Frontal cortex (tissue), 4 donors: ENCODE measurements at places on chromosomes 6 and 20.

DNA sequence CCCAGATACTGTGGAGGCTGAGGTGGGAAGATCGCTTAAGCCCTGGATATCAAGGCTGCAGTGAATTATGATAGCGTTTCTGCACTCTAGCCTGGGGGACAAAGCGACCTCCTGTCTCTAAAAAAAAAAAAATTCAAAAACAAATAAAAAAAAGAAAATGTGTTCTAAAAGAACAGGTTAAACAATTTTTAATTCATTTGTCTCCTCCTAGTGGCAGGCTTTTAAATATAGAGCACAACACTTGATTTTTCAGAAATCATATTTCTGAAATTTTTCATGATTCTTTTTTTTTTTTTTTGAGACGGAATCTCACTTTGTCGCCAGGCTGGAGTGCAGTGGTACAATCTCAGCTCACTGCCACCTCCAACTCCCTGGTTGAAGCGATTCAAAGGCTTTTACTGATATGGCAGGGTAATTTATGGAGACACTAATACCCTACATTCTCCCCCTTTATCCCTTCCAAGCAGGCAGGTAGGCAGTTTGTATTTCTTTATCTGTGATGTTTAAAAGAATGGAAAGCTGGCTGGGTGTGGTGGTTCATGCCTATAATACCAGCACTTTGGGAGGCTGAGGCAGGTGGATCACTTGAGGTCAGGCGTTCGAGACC lies 8.7 kb upstream of the GTF3C6 start:
- DNase-seq, result no peak

DNA sequence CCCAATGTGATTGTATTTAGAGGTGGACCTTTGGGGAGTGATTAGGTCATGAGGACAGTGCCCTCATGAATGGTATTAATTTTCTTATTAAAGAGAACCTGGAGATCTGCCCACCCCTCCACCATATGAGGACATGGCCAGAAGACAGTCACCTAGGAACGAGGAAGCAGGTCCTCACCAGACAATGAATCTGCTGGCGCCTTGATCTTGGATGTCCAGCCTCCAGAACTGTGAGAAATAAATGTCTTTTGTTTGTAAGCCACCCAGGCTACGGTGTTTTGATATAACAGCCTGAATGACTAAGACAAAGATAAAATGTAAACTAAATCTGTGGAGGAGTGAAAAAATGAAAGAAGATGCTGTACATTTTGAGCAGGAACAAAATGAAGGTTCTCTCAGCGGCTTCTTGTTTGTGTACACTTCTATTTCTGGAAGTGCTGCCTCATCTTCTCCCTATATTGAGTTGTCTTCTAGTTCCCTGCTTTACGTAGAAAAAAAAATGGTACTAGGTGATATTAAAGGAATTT lies 1.5 kb upstream of the IPCEF1 start:
- DNase-seq, result no peak

GRCh38 chr6:132964868-132965382 lies 150.6 kb downstream of the RPS12 start:
- DNase-seq, result no peak

- DNase-seq, result peak; percentile 40
These were observed 18.0 kb downstream of the TUBB2A start for GRCh38 chr6:3139090-3139903.

- no peak for DNase-seq
These were observed 33.3 kb downstream of the JPH2 start for GRCh38 chr20:44153636-44154043.

DNA sequence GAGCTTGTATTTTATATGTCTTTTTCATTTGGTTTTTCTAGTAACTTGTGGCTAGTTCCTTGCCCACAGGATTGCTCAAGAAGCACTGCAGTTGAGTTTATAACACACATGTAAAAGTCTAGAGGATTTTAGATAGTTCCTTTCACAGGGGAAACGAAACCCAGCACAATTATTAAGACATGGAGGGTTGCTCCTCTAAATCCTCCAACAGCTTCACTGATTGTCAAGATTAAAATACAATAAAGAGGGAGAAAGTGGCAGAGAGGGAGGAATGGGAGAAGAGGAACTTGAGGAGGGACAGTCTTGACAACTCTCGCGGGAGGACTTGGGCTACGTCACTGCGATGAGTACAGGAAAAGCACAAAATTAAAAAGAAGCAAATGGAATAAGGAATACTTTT lies 9.7 kb upstream of the TBC1D7 start:
- DNase-seq, result no peak

- DNase-seq, result no peak
These were observed 121.0 kb downstream of the UST start for GRCh38 chr6:148867862-148868261.

- DNase-seq, result no peak
These were observed 261.0 kb upstream of the THEMIS start for GRCh38 chr6:128161839-128162238.

- DNase-seq, result no peak
These were observed 138.8 kb upstream of the RREB1 start for GRCh38 chr6:6968731-6969552.

- DNase-seq, result no peak
These were observed 29.7 kb downstream of the MAP7 start for GRCh38 chr6:136520517-136520916.

GRCh38 chr6:36668591-36668990 lies 9.9 kb upstream of the CDKN1A start:
- DNase-seq, result no peak

DNA sequence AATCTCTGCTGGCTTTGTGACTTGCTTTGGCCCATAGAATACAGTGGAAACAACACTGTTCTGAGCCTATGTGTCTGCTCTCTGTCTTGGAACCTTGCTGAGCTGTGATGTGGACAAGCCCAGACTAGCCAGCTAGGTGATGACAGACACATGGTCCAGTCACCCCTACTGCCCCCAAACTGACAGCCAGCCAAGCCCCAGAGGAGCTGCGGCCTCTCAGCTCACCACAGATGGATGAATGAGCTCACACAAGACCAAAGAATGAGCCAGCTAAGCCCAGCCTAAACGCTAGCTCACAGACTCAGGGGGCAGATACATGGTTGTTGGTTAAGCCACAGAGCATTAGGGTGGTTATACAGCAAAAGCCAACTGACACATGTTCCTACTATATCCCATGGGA lies 4.1 kb downstream of the AARS2 start:
- DNase-seq, result no peak

- DNase-seq, result no peak
These were observed 541.7 kb upstream of the BTBD3 start for GRCh38 chr20:11375966-11376365.

GRCh38 chr6:21478883-21479539 lies 114.5 kb upstream of the SOX4 start:
- DNase-seq, result no peak

DNA sequence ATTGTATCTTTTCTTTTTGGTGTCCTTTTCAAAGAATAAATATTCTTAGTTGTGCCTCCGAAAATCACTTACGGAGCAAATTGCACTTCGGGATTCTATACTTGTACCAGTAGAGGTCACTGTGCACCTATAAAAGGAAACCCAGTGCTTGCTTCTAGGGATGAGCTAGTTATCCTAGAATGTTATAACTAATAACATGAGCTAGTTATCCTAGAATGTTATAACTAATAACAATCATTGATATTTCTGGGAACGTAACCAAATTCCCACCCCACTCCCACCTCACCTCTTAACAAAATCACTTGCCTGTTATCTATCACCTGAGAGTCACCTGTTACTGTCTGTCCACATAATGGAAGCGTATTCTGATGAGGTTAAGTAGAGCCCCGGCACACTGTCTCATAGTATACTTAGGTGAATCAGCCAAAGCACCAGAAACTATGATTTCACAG lies 126.9 kb upstream of the TIAM2 start:
- DNase-seq, result peak; percentile 5

DNA sequence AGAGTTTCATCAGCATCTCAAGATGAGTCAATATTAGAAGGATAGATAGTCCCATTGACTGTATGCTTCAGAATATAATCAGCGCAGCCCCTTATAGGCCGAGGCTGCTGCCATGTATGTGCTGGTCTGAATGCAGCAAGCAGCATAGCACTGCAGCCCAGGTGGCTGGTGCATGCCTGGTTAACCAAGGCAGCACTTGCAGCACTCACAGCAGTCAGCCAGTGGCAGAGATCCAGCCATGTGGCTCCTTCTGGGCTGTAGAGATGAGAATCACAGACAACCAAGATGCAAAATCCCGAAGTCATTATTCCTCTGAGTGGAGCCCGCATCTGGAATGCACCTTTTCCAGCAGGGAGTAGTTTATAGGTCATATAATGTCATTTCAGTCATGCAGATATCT lies 251.9 kb downstream of the UST start:
- DNase-seq, result no peak

DNA sequence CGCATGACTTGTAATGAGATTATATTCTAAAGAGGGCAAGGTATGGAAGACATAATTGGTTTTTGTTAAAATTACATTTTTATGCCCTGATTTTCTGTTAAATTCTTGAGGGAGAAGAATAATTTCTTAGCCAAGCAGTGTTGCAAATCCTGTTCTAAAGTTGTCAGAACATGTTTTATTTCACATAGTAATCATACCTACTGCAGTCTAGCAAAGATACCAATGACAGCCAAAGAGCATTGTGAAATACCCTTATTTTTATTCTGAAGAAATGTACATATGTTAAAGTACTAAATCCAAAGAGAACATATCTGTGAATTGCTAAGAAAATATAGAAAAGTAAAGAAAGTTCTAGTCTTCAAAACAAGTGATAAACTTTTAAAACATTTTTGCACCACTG lies 39.6 kb upstream of the SMIM8 start:
- no peak for DNase-seq
